ENCODE measurements at places on chromosomes 13 and 19.

GRCh38 chr19:46471116-46471733 is at the start of gene PNMA8A:
PNMA8A (minus strand) TSS chr19:46471563; CDS start chr19:46471035, 528 bp downstream.
- DNase-seq = peak; percentile 48

DNA sequence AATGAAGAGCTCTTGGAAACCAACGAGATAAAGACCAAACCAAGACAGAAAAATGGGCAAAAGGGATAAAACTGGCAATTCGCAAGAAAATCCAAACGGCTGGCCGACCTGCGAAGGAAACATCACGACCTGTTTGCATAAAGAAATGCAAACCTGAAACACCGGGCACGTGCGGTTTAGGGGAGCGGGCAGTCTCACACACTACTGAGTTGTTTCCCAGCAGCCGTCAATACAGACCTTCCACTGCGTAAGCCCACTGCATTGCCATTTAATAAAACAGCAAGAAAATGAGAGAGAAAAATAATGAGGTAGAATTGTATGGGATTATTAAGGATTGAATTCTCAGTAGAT is 642 bp upstream of the PEG3 start:
- no peak for DNase-seq

DNA sequence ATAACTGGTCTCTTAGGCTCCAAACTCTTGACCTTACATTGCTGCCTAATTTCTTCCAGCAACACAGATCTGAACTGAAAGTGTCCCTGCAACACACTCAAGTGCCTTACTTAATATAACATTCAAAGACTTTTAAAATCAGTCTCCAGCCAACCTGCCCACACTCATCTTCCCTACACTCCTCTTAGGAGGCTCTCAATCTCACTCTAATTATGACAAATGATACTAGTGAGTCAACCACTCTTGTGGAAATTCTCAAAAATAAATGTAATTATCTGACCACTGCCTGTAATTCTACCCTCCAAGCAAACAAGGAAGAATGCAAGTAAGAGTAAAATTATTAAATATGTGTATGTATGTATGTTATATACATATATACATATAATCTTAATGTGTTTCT is 348.1 kb upstream of the MIR17HG start:
- no peak for DNase-seq

DNA sequence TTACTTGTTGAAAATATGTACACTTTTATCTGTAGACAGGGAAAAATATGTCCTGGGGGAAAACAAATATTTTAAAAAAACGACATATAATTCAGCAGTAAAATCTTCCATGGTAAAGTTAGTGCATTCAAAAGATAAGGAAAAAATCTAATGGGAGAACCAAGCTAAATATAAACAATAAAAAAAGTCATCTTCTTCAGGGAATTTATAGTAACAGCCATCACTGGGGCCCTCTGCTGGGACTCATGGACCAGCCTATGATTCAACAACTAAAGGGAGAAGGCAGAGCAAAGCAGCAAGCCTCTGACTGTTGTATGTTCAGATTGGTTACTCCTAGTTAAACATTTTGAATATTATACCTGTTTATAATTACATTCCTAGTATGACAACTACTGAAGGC is 93.0 kb downstream of the ITGBL1 start:
- no peak for DNase-seq

DNA sequence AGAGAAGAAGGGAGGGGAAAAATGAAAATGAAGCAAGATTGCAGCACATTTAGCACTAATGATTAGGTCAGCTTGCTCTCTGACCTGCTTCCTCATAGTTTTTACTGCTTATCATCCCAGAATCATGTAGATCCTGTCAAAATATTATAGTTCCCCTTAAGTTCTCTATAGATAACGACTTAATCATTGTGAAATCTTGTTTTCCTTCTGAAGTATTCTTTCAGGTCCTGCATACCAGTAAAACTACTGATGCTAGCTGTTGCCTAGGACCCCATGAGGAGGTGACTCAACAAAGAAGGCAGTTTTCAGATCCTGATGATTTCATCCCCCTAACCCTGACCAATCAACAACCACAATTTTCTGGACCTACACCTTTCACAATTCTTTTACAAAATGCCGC is 1131.7 kb downstream of the SLITRK5 start:
- DNase-seq = no peak

DNA sequence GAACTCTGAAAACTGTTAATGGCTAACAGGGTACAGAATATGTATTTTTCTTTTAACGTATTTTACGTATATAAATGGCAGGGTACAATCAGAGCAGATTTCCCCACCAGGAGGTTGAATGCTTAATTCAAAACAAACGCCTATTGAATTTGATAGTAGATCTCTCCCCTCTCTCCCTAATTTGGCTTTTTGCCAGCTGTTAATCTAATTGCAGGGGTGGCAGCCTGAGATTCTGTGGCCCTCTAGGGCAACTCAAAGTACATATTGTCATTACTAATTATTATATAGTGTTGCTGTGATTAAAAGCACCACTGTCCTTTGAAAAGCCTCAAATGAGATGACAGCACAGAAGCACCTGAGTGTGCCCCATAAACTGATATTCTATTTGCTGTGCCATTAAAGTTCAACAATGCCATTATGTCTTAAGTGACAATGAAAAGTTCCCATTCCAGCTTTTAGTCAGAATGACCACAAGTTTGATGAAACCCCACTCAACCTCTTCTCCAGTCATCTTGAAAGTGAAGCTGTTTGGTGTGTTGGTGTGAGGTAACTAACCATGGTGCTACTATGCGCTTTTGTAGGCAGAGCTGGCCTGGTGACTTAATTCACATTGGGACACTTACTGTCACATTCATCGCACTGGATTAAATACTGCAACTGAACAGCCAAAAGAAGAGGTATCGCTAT is 351.4 kb downstream of the KCNRG start:
- DNase-seq = no peak

DNA sequence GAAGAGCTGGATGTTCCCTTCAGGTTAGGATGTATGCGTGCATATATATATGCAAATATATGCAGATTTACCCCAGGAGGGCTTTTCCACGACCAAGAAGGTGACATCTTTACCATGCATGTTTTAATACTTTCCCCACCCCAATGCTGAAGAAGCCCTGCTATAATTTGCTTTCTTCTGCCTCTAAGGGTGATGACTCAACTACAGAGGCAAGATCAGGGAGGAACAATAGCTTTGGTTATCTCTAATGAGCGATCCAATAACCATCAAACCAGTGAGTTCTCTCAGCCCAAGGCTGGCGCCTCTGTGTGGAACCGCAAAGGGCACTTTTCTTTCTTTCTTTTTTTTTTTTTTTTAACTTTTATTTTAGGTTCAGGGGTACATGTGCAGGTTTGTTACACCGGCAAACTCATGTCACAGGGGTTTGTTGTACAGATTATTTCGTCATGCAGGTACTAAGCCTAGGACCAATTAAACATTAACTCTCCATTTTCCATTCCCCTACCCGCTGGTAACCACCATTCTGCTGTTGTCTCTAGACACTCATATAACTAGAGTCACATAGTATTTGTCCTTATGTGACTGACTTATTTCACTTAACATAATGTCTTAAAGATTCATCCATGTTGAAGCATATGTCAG is 25.7 kb upstream of the UBE2L5 start:
- DNase-seq = no peak

DNA sequence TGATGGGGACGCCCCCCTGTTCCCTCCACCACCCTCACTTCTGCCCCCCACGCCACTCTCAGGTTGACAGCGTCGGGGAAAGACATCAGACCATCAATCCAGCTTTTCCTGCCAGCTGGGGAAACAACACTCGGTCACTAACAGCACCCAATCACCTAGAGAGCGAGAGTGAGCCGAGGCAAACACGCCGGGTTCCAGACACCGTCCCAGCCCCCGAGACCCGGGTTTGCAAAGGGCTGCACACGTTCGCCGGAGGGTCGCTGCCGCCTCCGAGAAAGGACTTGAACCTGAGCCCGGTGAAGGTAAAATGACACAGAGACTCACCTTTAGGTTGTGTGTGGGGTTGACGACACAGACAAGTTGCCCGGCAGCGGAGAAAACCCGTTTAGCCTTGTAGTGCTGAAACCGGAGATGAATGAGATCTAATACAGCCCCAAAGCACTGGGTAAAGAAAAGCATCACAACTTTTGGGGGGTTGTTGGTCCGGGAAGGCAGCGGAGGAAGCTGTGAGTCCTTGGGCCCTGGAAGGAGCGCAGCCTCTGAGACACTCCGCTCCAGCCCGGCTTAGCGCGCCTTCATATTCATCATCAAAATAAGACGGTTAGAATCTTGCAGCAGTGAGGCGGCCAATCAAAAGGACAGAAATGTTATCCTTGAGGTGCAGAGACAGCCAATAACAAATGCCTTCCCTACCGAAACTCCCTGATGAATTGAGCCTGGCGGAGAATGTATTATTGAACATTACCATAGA is at the start of gene SIAH3:
TSS of gene SIAH3 (minus strand) at position 583 of the 751 bp plus-strand sequence. CDS start at position 459, 124 bp downstream.
- DNase-seq = peak; percentile 6

GRCh38 chr19:37505958-37506386 is 767 bp upstream of the ZNF793 start:
- DNase-seq = no peak

DNA sequence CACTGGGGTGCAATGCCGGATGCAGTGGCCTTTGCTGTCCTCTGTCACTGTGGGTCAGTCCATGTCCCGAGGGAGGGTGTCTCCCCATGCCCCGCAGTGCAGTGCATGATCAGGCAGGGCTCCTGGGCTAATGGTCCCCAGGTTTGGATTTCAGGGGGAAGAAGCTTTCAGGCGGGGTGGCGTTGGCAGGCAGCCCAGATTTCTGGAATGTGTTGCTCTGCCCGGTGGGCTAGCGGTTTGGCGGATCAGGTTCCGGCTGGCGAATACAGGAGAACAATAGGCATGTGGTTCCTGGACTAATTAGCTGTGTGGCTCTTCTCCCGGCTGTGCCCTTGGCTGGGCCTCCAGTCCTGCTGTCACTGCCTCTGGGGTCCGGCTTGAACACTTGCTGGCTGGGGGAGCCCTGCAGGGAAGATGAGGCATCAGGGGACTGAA is 141.3 kb downstream of the FGF9 start:
- DNase-seq = no peak

GRCh38 chr19:51600940-51601580 is 29.1 kb downstream of the SIGLEC5 start:
- no peak for DNase-seq

GRCh38 chr19:8306235-8307054 is 1.7 kb downstream of the CD320 start:
- DNase-seq = no peak

All from stromal cell of bone marrow (primary cell).